ENCODE measurements at places on chromosomes 13 and 19.

- DNase-seq = peak; percentile 69
Measured at GRCh38 chr13:44303681-44304432, 69.8 kb upstream of the SERP2 start.

GRCh38 chr13:49419276-49419675 is 24.6 kb downstream of the CAB39L start:
- no peak for DNase-seq

DNA sequence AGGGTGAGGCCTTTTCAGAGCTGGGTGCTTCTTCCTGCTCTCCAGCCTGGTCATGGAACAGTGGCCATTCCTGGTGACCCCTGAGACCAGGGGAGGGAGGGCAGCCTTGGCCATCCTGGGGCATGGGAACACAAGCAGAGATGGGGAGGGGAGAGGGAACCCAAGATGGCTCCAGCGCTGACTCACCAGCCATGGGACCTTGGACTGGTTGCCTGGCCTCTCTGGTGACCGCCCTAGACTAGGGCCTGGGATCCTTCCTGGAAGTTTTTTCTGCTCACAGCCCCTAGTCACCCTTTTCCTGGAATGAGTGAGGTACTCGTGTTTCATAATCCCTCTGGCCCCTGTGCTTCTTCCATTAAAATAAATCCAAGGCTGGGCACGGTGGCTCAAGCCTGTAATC is 3.3 kb upstream of the OPA3 start:
- DNase-seq = no peak

DNA sequence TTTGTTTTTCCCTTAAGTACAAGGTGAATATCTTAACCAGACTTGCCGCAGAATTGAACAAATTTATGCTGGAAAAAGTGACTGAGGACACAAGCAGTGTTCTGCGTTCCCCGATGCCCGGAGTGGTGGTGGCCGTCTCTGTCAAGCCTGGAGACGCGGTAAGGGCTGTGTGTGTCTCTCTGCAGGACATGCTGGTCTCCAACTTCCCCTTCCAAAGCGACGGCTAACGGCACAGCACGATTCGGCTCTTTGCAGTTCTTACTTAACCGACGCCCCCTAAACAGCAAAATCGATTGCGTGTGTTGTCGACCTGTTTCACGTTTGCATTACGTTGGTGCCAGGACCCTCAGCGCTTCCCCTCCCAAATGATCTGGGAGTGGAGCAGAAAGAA is 73.2 kb downstream of the GGACT start:
- no peak for DNase-seq

DNA sequence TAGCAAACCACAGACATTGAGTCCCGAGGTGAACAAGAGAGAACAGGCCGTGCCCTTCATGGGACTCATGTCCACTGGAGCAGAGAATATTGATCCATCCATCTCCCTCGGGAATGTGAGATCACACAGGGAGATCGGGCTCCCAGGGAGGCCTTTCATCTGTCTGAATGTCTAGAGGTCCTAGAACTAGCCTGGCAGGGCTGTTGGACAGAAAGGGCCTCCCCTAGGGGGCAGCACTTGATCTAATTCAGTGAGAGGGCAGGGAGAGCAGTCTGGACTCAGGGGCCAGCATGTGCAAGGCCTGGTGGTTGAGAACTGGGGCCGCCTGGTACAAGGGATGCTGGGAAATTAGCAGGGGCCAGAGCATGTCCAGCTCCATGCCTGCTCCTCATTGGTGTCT is 4.3 kb downstream of the RUVBL2 start:
- DNase-seq = no peak

- no peak for DNase-seq
Measured at GRCh38 chr13:30353060-30353459, 45.7 kb upstream of the KATNAL1 start.

DNA sequence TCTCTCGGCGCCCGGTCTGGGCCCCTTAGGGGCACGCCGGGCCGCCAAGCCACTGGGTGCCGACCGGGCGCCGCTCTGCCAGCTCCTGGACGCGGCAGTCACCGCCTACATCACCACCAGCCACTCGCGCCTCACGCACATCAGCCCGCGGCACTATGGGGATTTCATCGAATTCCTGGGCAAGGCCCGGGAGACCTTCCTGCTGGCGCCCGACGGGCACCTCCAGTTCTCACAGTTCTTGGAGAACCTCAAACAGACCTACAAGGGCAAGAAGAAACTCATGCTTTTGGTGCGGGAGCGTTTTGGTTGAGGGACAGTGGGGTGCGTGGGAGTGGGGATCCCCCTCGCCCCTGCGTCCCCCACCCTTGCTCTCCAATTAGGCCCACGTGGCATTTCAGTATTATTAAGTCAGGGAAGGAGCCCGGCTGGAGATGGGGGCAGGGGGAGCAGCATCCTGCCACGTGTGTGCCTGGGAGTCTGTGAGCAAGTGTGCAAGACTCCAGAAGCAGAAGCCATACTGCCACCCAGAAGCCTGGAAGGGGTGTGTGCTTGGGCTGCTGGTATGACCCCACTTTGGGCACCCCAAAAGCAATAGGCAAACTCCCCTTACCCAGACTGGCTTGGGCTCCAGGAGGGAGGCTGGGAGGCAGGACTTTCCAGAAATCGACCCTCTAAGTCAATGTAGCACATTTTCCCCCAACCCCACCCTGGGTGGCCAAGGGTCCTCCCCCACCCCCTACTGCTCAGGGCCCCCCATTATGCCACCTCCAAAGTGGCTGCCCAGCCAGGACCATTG is 35.7 kb downstream of the ZSWIM4 start:
- no peak for DNase-seq

- no peak for DNase-seq
Measured at GRCh38 chr13:73633817-73634460, 500.3 kb downstream of the KLF12 start.

GRCh38 chr13:27933580-27934328 is 14.0 kb downstream of the PDX1 start:
- DNase-seq = no peak

- no peak for DNase-seq
Measured at GRCh38 chr19:50288954-50289353, 40.2 kb downstream of the KCNC3 start.

Measured in right forelimb (tissue), 1 donor.